RKO (cell line): ENCODE measurements at places on chromosomes 7 and 10.
A peak's percentile ranks its signal among the peaks of the same experiment; 100 is the strongest.

- no peak for DNase-seq
Measured at GRCh38 chr7:127375631-127376030, 16.9 kb downstream of the ZNF800 start.

DNA sequence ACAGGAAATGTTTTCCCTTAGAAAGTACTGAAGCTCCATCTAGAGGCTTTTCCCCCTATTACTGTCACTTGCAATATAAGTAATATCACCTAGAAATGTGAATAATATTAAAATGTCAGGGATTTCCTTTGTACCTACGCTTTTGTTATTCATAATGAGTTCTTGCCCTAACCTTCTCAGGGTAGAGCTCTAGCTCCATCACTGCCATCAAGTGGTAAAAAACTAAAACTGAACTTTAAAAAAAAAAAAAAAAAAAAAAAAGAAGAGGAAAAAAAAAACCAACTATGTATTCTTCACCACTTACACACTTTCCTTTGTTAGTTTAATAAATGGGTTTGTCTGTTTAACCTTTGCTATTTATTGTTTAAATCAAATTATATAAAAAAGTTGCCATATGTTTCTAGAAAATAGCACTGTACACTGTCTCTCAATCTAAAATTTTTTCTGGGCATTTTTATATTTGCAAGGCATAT is 49.9 kb downstream of the DNAJC1 start:
- peak; percentile 90 for DNase-seq

- peak; percentile 24 for DNase-seq
Measured at GRCh38 chr10:21100871-21101514, 203.9 kb upstream of the NEBL start.

DNA sequence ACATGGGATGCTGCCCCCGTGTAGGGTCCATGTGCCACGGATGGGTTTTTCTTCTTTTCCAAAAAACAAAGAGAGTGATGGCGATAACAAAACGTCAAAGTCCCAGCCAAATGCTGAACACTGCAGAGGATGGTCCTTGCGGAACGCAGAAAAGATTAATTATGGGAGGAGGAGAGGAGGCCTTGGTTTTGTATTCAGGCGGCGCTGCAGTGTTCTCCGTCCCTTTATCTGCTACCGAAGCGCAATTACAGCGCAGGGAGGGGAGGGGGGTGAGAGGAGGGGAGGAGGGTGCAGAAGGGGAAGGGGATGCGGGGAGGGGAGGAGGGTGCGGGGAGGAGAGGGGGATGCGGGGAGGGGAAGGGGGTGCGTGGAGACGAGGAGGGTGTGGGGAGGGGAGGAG is 131.8 kb upstream of the PRKCQ start:
- no peak for DNase-seq

DNA sequence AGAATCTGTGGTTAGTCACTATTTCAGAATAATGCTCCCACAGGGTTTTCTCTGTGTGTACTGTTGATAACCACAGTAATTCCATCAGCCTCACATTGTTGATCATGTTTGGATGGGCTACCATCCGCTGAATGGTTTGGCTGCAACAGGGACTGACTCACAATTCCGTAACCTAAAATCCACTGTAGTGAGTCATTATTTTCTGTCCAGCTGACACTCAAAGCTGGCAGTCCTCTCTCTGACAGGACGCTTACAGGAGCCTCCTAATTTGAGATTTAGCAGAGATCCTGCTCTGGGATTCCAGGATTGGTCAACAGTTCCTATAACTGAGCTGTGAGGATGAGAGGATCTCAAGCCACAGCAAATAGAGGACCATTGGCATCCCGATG is 32.7 kb downstream of the VWA2 start:
- peak; percentile 90 for DNase-seq
